ENCODE measurements at places on chromosomes 1 and 21.

- no peaks in the 10 kb centered on the region for H3K4me1 ChIP-seq
- no peaks in the 10 kb centered on the region for H3K27me3 ChIP-seq
- DNase-seq = no peak
- no peak overlapping the region for H3K27ac ChIP-seq
Observed at GRCh38 chr1:235221653-235222375, 60.8 kb upstream of the RBM34 start.

DNA sequence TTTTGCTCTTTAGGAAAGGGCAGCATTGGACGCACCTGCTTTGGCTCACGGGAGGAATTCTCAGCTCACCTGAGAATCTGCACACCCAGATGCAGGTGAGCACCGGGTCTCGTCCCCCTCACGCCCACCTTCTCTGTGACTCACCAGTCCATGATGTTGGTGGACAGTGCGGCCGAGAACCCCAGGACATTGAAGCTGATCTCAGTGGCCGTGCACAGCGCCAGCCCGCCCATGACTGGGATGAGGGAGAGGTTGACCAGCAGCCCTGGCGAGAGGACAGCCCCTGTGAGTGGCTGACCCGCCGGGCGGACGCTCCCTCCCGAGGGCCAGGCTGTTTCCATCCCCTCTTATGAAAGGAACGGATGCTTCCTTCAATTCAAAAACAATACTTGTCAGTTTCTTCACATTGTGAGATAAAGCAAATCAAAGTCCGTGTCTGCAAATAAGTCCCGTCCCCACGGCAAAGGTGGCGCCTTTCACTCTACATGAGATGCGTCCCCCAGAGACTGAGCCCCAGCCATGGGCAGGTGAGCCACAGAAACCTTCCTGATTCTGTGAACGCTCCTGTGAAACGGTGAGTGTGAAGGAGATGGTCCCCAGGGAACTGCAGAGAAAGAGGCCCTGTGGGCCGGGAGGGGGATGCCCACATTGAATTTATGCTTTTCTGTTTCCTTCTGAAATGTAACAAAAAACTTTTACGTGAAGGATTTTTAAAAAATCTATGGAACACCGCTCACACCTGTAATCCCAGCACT is 12.7 kb upstream of the CDK11B start:
- H3K27me3 ChIP-seq = no peaks in the 10 kb centered on the region
- no peaks in the 10 kb centered on the region for H3K4me1 ChIP-seq
- no peaks in the 10 kb centered on the region for H3K36me3 ChIP-seq
- DNase-seq = no peak

DNA sequence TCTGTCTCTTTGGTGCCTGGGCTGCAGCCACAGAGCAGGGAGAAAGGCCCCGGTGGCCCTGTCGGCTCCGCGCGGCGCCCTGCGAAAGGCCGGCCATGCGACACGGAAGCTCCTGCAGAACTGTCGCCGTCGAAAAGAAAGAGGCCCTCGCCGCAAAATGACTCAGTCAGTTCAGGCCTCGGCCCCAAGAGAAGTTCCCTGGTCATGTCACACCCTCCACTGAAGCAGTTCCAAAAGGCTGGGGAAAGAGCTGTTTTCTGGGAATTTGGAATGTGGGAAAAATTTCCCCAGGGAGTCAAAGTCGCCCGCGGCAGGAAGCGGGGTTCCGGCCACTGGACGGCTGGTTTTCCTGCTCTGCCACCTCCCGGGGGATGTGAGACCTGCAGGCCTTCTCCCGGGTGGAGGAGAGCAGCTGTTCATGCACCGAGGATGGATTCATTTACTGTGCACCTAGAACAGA is 115.8 kb upstream of the ZNF678 start:
- H3K36me3 ChIP-seq = no peaks in the 10 kb centered on the region
- no peak overlapping the region for H3K4me3 ChIP-seq
- DNase-seq = no peak
- no peak overlapping the region for H3K27ac ChIP-seq
- no peaks in the 10 kb centered on the region for H3K4me1 ChIP-seq
- no peaks in the 10 kb centered on the region for H3K27me3 ChIP-seq

- no peaks in the 10 kb centered on the region for H3K4me1 ChIP-seq
- H3K36me3 ChIP-seq = peaks cover 4% of the 10 kb centered on the region
- H3K27me3 ChIP-seq = no peaks in the 10 kb centered on the region
- DNase-seq = no peak
Observed at GRCh38 chr21:33618407-33618806, 23.1 kb downstream of the CRYZL1 start.

- no peak overlapping the region for H3K27ac ChIP-seq
- no peaks in the 10 kb centered on the region for H3K4me1 ChIP-seq
- DNase-seq = no peak
- H3K36me3 ChIP-seq = no peaks in the 10 kb centered on the region
Observed at GRCh38 chr1:112267929-112268328, 128.1 kb upstream of the CTTNBP2NL start.

DNA sequence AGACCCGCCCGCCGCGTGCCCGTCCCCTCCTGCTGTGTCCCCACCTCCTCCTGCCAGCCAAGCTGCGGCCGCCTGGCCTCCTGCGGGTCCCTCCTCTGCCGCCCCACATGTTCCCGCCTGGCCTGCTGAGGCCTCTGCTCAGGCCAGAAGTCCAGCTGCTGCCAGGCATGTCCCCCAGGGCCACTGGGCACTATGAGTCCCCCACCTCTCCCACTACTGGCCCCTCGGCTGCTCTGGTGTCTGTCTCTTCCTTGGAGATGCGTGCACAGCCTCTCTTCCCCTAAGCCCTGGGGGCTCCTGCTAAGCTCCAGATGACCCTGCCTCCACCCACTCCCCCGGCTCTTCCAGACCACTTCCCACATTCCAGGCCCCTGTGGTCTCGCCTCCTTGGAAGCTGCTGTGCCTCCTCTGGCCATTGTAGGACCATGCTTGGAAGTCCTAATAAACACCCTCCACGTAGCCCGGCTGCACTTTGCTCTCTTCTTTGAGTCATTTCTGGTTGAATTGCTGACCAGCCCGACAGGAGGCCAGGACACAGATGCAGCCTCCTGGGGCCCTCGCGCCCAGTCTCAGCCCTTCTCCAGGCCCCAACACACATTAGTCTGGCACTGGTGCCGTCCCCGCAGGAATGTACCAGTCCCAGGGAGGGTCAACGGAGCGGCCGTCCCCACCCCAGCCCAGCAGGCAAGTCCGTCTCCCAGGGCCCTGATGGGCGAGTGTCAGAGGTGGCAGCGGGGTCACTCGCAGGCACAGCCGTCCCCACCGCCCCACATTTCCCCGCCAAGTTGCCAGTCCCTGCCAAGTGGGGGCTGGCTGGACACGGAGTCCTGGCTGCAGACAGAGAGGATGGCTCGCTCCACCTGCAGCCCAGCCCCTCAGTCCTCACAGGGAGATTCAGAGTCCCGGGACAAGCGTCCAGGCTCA is 1.1 kb downstream of the KRTAP10-12 start:
- DNase-seq = no peak
- no peak overlapping the region for H3K27ac ChIP-seq
- H3K36me3 ChIP-seq = no peaks in the 10 kb centered on the region
- H3K27me3 ChIP-seq = no peaks in the 10 kb centered on the region
- no peaks in the 10 kb centered on the region for H3K4me1 ChIP-seq

- no peaks in the 10 kb centered on the region for H3K27me3 ChIP-seq
- H3K4me1 ChIP-seq = no peaks in the 10 kb centered on the region
- no peak for DNase-seq
- no peak overlapping the region for H3K4me3 ChIP-seq
- H3K36me3 ChIP-seq = no peaks in the 10 kb centered on the region
Observed at GRCh38 chr1:171699531-171699930, 42.3 kb downstream of the VAMP4 start.

GRCh38 chr1:21000245-21000594 is 176.5 kb downstream of the EIF4G3 start:
- no peaks in the 10 kb centered on the region for H3K27me3 ChIP-seq
- peaks cover 31% of the 10 kb centered on the region for H3K4me1 ChIP-seq
- no peak overlapping the region for H3K4me3 ChIP-seq

- no peak for DNase-seq
- H3K4me1 ChIP-seq = peaks cover 23% of the 10 kb centered on the region
- H3K27ac ChIP-seq = no peak overlapping the region
Observed at GRCh38 chr1:53294567-53294966, 33.3 kb downstream of the LRP8 start.

GRCh38 chr1:204746838-204747442 is 61.4 kb upstream of the LRRN2 start:
- H3K27me3 ChIP-seq = no peaks in the 10 kb centered on the region
- DNase-seq = peak; percentile 82
- no peaks in the 10 kb centered on the region for H3K4me1 ChIP-seq
- no peak overlapping the region for H3K4me3 ChIP-seq
- no peak overlapping the region for H3K27ac ChIP-seq

DNA sequence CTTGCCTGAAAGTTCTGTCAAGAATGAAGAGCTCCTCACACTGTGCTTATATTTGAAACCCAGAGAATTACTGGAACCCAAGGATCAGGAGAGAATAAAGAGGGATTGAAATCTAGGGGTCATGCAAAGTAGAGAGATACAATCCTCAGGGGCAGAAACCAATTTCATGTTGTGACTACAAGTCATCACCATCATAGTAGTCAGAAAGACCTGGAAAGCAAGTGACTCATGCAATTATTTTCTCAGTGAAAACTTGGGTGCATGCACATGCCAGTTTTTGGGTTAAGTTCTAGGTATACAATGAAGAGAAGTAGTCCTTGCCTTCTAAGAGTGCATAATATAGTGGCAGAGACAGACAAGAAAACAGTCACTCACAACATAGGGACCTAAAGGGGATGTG is 210.0 kb downstream of the ZC3H11B start:
- H3K36me3 ChIP-seq = no peaks in the 10 kb centered on the region
- no peaks in the 10 kb centered on the region for H3K27me3 ChIP-seq
- no peak overlapping the region for H3K27ac ChIP-seq
- no peaks in the 10 kb centered on the region for H3K4me1 ChIP-seq
- H3K4me3 ChIP-seq = no peak overlapping the region

- no peak overlapping the region for H3K4me3 ChIP-seq
- DNase-seq = no peak
- peaks cover 33% of the 10 kb centered on the region for H3K4me1 ChIP-seq
Observed at GRCh38 chr21:35204125-35204524, 155.0 kb upstream of the RUNX1 start.

DNA sequence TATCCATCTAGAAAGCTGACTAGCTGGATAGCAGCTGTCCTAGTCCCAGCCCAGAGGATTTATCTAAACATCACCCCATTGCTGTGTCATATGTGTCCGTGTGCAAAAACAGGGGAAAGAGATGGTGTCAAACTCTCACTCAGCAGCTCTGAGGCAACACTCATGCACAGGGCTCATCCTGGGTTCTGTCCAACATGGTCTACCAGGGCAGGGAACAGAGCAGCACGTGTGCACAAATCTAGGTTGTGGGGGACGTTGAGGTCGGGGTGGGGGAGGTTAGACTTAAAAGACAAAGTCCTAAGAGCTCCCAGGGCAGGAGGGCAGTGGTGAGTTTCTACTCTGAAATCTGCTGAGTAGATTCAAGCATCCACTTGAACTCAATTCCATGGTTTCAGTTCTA is 16.2 kb downstream of the PI4KB start:
- no peaks in the 10 kb centered on the region for H3K27me3 ChIP-seq
- DNase-seq = no peak
- no peak overlapping the region for H3K4me3 ChIP-seq
- peak overlapping the region; percentile 39 for H3K27ac ChIP-seq
- peaks cover 32% of the 10 kb centered on the region for H3K36me3 ChIP-seq

GRCh38 chr1:210571356-210572284 is 242.9 kb downstream of the HHAT start:
- no peak for DNase-seq
- no peaks in the 10 kb centered on the region for H3K4me1 ChIP-seq
- H3K27ac ChIP-seq = no peak overlapping the region

DNA sequence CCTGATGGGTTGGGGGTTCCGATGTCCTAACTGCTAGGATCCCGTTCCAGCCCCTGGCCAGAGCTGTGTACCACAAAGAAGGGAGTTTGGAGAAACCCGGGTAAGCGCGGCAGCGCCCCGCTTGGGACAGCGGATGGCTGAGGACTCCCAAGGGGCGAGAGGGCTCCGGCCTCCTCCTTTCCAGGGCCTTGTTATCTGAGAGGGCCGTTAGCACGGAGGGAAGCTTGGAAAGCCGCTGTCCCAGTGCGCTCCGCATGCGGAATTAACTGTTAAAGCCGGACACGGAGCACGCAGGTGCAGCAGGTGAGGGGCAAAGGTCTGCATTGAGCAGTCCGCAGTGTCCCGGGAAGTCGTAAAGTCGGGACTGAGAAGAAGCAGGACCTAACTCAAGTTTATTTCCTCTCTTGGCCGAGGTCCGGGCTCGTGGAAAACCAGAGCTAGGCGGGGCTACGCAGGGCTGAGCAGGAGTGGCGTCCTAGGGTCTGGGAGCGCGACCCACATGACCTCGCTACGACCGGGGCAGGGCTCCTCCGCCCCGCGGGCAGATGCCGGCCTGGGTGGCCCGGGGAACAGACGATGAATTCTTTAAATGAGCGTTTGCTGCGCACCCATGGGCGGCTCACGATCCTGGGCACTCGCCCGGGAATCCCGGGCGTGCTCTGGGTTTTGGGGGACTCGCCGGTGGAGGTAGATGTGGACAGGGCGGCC is 4.5 kb downstream of the LHX4 start:
- H3K4me1 ChIP-seq = peaks cover 5% of the 10 kb centered on the region
- DNase-seq = no peak
- no peaks in the 10 kb centered on the region for H3K36me3 ChIP-seq

All from Karpas-422 (cell line).